ENCODE measurements at places on chromosomes 1 and 21.

DNA sequence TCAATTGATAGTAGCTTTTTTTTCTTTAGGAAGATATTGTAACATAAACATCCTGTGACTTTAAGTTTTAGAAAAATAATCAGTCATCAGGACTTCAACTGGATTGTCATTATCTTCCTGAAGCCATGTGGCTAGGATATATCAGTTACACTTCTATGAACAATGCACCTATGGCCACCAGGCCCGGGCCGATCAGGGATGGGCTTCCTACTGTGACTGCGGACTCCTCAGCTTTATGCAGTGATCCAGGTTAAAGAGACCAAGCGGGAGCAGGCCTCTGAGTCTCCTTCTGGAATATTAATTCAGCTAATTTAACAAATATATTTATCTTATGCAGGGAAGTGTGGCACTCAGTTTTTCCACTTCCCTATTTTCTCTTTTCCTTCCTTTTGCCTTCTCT is 200.6 kb downstream of the ADGRL2 start:
- DNase-seq, result no peak

- DNase-seq, result no peak
Observed at GRCh38 chr1:106780806-106781569, 275.5 kb upstream of the PRMT6 start.

DNA sequence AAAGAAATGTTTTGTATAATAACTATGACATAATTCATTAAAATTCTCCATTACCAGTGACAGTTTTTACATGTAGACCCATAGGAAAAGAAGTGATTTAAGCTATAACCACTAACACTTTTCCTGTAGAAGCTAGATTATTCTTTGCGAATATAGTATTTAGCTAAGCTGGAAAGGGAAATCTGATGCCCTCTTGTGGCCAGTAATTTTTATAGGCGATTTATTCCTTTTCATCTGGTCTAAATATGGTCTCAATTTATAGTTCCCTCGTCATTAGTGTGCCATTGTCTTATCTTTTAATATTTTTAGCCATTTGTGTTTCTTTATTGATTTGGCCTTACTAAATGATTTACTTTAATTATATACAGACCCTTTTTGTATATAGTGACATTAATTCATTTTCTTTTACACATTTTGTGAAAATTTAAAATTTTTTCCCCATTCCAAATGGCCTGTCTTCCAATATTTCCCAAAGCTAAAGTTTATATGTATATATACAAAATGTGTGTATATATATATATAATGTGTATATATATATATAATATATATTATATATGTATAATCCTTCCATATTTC is 26.7 kb downstream of the BTG3 start:
- no peak for DNase-seq

DNA sequence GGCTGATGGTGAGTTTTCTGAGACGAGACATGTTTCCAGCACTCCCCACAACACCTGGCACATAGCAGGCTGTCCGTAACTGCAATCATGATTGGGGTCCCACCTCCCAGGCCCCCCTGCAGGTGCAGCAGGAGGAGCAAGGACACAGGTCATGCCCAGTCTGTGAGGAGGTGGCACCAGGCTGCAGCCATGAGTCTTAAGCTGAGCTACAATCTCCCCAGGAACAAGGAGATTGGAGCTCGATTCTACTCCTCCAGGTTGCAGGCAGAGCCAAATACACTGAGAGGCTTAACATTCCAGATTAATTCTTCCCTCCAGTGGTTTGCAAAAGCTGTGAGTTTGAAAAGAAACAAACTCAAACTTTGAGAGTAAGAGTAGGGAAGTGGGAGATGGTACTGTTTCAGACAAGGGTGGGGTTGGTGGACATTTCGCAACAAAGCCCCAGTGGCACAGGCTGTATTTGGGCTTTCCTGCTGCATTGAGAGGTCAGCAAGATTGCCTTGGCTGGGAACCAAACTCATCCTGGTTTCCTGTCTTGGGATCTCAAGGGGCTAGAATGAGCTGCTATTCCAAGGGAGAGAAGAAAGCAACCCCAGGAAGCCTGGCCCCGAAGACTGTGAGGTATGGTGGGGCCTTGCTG is 64.8 kb upstream of the GALNT2 start:
- no peak for DNase-seq

DNA sequence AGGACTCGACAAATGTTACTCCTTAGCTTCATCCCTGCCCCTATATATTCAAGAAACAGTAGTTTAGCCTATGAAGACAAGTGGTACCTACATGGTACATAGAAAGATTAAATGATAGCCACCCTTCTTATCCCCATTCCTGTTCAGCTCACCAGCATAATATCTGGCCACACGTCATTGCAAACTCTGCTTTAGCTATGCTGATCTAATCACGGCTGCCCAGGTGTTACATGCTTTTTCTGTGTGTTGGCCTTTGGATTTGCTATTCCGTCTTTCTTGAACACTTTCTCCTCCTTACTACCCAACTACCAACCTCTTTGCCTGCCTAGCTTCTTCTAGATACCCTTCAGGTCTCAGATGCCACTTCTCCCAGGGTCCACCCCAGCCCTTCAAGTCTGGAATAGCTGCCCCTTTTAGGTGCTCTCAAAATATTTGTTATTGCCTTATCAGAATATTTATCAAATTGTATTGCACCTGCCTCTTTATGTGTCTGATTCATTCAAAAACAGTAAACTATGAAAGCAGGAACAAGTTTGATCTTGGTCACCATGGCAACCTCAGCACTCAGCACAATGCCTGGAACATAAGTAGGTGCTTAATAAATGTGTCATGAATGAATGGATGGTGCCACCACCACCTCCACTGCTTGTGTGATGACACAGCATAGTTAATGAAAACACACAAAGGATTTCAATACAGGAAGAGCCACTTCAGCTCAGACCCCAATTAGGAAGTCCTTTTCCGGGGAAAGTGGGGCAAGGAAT is 11.4 kb upstream of the DNASE2B start:
- no peak for DNase-seq

GRCh38 chr1:67850151-67850551 is 16.9 kb upstream of the GNG12 start:
- DNase-seq, result no peak

DNA sequence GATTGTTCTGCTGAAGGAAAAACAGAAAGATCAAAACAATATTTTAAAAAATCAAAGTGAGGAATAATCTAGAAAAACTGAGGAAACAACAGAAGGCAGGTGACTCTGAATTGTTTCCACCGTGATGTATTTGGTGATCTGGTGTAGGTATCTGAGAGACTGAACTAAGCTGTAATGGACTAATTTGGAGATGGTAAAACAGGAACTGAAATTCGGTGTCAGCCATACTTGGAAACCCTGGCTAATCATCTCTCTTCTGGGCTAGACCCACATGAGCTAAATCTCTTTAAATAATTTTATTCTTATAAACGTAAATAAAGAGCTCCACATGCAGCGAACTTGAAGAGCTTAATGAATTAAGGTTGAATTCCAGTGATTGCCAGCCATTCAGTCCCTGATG is 1226.1 kb downstream of the NCAM2 start:
- DNase-seq, result no peak

DNA sequence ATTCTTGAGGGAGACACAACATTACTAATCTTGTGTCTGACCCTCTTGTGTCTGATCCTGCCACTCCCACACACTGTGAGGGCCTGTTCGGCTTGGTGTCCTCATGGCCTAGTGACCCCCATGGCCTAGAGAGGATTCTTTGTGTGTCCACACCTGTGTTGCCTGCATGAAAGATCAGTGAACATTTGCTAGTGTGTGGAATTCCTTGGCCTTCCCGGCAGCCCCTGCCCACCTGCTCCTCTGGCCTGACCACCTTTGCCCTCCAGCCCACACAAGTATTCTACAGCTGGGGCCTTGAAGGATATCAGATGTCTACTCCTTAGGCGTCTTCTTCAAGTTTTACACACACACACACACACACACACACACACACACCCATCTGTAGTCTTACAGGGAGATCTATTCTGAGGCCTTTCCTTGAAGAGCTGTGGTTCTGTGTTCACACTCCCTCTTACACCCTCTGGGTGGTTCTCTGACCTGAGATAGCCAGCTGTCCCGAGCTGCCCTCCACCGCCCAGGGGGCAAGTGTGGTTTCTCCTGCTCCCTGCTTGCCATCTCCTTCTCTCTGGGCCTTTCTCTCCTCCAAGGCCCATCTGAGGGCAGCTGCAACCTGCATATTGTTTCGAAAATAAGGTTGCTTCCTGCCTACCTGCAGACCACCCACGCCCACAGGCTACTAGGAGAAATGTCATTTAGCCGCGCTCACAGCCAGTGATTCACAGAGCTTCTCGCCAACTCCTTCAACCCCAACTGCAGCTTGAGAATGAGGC is 45.4 kb downstream of the CD247 start:
- no peak for DNase-seq

- no peak for DNase-seq
Observed at GRCh38 chr1:164716992-164717703, 158.2 kb downstream of the PBX1 start.

DNA sequence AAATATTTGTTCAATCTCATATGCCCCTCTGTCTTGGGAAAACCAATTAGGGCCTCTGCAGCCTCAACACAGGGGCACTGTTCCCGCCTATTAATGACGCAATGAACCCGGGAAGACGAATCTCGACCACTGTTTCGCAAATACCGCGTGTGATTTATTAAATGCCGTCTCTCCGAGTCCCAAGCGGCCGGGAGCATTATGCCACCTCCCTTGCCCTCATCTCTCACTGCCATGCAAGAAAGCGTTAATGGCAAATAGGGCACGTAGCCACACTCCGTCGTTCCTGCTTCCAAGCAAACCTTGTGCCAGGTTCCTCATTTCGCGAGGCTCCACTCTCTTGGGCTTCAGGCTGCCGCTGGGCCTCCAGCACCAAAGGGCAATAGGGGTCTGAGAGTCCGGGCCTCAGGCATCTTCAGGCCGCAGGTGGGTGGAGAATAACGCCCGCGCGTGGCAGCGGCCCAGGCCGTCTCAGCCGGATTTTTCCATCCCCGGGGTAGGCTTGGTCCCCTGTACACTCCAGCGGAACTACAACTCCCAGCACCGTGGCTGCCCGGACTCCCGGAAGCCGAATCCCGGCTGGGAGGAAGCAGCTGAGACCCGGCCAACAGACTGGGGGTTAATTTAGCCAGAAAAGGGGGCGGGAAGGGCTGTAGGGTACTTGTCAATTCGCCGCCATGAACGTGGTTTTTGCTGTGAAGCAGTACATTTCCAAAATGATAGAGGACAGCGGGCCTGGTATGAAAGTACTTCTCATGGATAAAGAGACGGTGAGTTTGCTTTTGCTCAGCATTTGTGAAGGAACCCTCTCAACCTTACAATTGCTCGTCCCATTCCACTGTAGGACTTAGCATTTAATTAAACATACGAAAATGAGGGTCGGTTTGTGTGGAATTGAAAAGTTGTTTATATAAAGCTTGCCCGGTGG is at the start of gene VPS45:
TSS of gene VPS45 (plus strand) at position 593 of the 925 bp plus-strand sequence. CDS start at position 675, 82 bp downstream.
- DNase-seq, result peak; percentile 90

GRCh38 chr1:40766017-40766416 is 17.6 kb upstream of the KCNQ4 start:
- DNase-seq, result no peak

DNA sequence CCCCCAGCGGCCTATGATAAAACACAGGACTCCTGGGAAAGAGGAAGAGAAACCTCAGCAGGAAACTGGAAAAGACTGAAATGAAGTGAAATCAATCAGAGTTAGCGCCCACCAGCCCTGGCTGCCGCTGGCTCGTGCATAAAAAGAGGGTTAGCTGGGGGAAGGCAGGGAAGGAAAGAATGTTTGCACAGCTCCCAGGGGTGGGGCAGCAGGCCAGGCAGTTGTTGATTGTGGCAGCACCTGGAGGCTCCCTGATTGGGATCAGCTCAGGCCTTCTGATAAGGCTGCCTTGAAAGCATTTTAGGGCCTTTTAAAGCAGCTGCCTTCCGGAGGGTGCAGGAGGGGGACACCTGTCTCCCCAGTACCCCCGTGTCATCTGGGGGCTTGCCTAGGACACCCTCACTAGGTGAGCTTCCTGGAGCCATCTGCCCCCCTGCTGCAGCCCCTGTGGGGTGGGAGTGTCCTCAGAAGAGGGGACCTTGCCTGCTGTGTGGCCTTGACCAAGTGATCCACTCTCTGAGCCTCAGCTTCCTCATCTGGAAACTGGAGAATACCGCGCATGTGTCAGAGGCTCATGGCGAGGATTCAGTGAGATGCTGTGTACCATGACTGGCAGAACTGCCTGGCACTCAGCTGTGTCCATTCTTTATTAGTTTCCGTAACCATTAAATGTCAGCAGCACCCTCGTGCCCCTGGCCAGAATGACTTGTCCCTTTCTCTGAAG is 6.6 kb downstream of the EPHB2 start:
- DNase-seq, result no peak

- DNase-seq, result no peak
Observed at GRCh38 chr1:51295926-51296325, 34.4 kb downstream of the TTC39A start.

GRCh38 chr1:55304229-55304740 is 89.1 kb upstream of the USP24 start:
- DNase-seq, result no peak

DNA sequence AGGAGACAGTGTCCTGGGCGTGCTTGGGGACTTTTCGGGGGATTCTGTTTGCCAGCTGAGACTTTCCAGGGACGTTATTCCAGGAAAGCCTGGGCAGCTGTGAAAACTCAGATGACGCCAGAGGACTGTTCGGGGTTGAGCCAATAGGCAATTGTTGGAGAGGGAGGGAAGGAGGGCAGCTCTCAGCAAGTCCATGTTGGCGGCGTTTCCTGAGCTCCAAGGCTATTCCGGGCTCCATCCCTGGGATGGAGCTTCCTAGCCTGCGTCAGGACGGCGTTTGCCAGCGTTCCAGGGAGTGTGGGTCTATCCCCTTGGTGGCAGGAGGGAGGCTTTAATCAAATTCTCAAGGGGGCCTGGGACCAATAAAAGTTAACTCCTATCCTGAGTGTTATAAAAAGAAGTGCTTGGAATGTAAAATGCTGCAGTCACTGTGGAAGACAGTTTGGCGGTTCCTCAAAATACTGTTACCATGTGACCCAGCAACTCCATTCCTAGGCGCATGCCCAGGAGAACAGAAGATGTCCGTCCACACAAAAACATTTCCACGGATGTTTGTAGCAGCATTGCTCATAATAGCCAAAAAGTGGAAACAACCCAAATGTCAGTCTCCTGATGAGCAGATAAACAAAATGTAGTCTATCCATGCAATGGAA is 15.2 kb downstream of the SLC27A3 start:
- DNase-seq, result peak; percentile 10

- DNase-seq, result no peak
Observed at GRCh38 chr1:222654849-222655248, 37.0 kb downstream of the MIA3 start.

DNA sequence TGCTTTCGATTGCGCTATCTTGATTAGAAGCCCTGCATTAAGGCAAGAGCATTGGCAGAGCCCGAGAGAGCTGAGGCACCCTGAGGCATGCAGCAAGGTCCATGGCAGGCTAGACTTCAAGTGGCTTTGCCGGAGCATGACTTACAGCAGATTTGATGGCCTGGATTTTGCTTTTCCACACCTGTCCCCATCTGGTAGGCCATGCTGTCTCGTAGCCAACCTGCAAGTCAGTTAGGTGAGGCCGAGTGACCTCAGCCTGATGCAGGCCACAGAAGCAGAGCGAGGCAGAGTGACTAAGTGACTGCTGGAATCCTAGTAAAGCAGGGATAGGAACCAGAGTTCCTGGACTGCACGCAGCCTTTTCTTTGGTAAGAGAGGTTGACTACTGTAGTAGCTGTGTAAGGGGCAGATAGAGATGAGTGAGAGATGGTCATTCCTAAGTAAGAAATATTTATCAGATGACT is 148.9 kb downstream of the PBX1 start:
- no peak for DNase-seq
